ENCODE measurements at places on chromosomes 4 and X.

GRCh38 chrX:110006821-110007375 lies 4.0 kb downstream of the TMEM164 start:
- no peak for DNase-seq

- DNase-seq = no peak
These were observed 22.4 kb upstream of the NEIL3 start for GRCh38 chr4:177287255-177287654.

DNA sequence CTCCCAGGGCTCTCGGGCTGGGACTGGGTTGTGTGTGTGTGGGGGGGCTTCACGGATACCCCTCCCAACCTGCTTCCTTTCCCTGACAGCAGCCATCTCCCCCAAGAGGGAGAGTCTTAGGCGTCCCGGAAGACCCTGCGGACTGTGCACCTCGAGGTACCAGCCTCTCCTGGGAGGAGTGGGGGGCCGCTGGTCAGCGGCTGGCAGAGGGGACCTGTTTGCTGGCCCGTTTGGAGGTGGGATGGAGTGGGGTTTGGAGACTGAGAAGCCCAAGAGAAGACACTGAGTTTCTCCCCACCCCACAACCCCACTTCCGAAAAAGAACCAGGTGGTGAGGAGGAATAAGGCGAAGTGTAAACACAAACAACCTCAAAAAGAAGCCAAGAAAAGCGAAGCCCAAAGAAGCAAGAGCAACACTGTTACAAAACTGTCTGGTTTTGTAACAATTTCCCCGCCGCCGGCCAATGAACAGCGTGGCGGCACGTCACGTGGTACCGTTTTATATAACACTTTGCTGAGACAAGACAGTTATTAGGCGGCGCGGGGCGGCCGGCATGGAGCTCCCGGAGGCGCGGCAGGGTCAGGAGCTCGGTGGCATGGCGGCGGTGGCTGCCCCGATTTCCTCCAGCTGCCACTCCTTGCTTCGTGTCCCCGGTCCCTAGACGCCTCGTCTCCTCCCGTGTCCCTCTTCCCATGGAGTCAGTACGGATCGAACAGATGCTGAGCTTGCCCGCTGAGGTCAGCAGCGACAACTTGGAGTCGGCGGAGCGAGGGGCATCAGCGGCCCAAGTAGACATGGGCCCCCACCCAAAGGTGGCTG lies at the start of gene LONRF3:
Gene LONRF3, plus strand, starts transcription at position 531 of the 820 bp plus-strand sequence. Its CDS starts 163 bp downstream, at position 694.
- peak; percentile 79 for DNase-seq

GRCh38 chr4:165784672-165785071 lies 88.4 kb upstream of the TLL1 start:
- DNase-seq = no peak

DNA sequence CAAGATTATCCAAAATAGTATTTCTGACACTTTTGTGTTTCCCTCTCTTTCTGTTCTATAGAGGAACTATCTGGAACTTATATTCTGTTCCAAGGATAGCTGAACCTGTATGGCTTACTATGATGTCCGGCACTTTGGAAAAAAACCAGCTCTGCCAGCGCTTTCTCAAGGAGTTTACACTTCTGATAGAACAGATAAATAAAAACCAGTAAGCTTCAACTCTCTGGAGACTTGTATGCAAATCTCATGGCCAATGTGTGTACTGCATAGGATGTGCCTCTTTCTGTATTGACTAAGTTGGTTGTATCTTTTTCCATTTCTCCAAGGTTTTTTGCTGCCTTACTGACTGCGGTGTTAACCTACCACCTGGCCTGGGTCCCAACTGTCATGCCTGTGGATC lies 92.5 kb downstream of the FNIP2 start:
- no peak for DNase-seq

DNA sequence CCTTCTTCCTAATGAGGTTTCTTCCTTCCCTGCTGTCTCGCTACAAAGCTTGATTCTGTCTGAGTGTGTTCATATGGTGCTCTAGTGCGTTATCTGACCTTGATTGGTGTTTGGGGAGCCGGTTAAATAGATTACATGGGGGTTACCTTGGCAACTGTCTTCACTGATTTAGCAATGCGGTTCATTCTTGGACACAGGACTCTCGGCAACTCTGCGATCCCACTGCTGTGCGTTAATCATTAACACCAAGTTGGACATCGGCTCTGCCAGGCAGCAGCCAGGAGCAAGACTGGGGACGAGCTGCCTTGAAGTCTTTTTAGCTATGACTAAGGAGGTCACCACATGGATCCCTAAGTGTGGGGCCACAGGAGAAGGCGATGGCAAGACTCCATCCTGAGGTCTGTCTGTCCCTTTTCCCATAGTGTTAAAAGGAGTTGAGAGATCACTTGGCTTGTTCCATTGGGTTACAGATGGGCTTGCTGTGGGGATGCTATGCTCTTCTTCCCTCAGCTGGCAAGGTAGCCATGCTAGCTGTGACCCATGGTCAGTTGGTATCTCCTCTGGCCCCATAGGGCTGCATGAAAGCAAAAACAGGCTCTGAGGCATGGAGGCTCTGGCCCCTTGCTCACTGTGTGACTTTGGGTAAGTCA lies 93.4 kb upstream of the MAMLD1 start:
- DNase-seq = no peak

GRCh38 chrX:155028129-155028528 lies 1.5 kb downstream of the FUNDC2 start:
- DNase-seq = peak; percentile 10

- no peak for DNase-seq
These were observed 620.8 kb upstream of the ADGRL3 start for GRCh38 chr4:60579335-60579734.

DNA sequence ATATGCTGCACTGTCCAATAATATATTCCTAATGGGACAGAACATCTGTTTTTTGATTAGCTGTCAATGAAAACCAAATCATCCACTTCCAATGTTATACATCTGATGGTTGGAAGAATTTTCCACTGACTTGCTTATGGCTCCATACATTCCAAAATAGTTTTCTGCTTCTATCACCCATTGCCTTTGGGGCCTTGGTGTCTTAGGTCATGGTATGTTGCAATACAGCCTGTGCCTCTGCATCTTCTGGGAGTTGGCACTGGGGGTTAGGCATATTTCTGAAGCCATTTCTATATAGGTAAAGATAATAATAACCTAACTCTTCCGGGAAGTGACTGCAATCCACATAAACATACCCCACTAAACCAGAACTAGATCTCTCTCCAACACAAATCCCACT lies 53.2 kb upstream of the NR3C2 start:
- DNase-seq = no peak

- no peak for DNase-seq
These were observed 3.0 kb upstream of the PHOX2B start for GRCh38 chr4:41751449-41752061.

All from CD4-positive, alpha-beta T cell treated with Interleukin-21 for 1 hour (primary cell).